ENCODE measurements at places on chromosomes 4 and X. TPM values are rescaled to one million over a fixed set of nuclear protein-coding genes. Genes with fewer than 3 reads are reported as not detected.
A peak's percentile ranks its signal among the peaks of the same experiment; 100 is the strongest.

DNA sequence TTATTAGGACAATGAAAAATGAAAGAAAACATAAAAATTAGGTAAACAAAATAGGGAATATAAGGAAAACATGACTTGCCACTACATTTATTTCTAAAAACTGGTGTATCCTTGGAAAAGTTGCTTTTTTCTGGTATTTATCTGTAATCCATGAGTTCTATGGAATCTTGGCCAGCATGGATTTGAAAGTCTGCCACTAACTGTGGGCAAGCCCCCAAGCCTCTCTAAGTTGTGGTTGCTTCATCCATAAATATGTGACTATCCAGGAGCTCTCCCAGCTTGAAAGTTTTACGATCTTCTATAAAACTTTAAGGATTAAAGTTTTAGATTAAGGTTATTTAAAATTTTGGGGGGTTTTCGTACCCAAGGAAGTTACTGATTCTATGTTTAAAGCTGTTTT, 21.8 kb downstream of the RPS6KA3 start:
- DNase-seq = peak; percentile 32

- DNase-seq = no peak
These were observed 156.6 kb downstream of the CAMK2D start for GRCh38 chr4:113604955-113605354.

DNA sequence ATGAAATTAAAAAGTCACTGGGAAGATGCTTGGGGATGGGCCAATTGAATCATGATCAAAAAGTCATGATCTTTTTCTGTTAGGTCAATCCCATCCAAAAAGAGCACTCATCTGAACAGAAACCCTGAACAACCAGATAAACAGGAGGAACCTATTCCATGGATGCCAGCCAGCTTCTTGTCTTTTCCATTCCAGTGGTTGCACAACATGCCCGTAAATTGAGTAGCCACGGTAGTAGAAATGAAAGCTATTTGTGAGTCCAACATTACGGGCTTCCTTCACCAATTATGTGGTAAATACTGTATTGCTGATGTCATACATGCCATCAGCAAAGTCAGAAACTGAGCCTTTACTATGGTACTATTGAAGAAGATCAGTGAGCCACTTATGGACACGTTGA, 982.4 kb upstream of the HS3ST1 start:
- DNase-seq = no peak

- DNase-seq = no peak
These were observed 23.5 kb downstream of the TRIML1 start for GRCh38 chr4:188162698-188163097.

DNA sequence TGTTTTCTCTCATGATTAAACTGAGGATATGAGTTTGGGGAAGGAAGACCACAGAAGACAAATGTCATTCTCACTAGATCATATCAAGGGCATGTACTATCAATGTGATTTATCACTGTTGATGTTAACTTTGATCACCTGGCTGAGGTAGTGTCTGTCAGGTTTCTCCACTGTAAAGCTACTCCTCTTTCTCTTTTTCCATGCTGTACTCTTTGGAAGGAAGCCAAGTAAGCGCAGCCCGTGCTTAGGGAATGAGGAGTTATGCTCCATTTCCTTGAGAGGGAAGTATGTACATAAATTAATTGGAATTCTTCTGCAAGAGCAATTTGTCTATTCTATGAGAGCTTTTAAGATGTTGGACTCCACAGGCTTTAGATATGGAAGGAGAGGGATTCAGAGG, 4.0 kb upstream of the KANTR start:
- DNase-seq = no peak

GRCh38 chr4:57119054-57119651, 9.0 kb upstream of the IGFBP7 start:
- peak; percentile 79 for DNase-seq

Gene CSAG2
- total RNA-seq = not detected

Gene GUCY1A1
- 50.3 TPM for total RNA-seq

Gene TMEM187
- 9.6 TPM for total RNA-seq

Gene SASH3
- total RNA-seq = 4.1 TPM

Gene OGT
- 127 TPM for total RNA-seq

All from uterus (tissue), 4 donors.